ENCODE measurements at places on chromosomes 5 and 9.

DNA sequence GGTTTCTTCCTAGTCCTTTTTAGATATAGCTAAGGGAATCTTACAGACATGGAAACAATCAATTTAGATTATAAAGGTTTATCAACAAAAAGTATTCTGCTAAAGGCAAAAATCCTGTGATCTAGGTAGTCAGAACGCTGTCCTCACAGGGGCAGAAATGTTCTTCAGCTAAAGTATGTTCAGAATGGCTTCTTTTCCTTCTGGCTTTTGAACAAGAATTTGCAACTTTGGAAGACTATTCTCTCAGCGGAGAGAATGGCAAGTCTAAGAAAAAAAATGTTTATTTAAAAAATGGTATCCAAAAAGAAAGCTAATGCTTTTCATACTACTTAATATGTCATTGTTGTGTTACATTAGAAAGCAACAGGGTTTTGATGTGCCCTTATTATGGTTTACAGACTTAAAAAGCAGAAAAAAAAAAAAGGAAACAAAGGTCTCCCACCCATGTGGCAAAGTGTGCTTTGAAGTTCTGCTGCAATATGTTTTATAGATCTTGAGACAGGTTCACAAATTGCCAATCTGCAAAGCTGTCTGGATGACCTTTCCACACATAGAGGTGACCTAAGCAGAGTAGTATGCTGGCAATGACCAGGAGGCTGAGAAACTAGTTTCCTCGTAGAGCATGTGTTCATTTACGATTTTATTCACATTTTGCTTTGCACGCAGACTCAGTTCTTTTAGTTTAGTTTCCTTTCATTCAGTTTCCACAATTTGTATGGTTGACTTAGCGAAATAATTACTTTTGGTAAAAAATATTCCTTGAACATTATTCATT lies 45.1 kb upstream of the PJA2 start:
- no peak for DNase-seq
- H3K4me1 ChIP-seq = peaks cover 4% of the 10 kb centered on the region
- H3K27ac ChIP-seq = no peak overlapping the region

GRCh38 chr5:9197881-9198260 lies 348.0 kb downstream of the SEMA5A start:
- no peaks in the 10 kb centered on the region for H3K27me3 ChIP-seq
- H3K4me3 ChIP-seq = no peak overlapping the region
- no peak for DNase-seq
- no peaks in the 10 kb centered on the region for H3K4me1 ChIP-seq
- no peaks in the 10 kb centered on the region for H3K36me3 ChIP-seq
- H3K27ac ChIP-seq = no peak overlapping the region

GRCh38 chr9:93009337-93010015 lies 49.0 kb upstream of the SUSD3 start:
- peaks cover 56% of the 10 kb centered on the region for H3K36me3 ChIP-seq
- peaks cover 2% of the 10 kb centered on the region for H3K4me1 ChIP-seq
- peak overlapping the region; percentile 54 for H3K27ac ChIP-seq
- H3K4me3 ChIP-seq = no peak overlapping the region

GRCh38 chr9:114072184-114073140 lies 5.6 kb downstream of the AMBP start:
- H3K36me3 ChIP-seq = no peaks in the 10 kb centered on the region
- peaks cover 5% of the 10 kb centered on the region for H3K27me3 ChIP-seq
- no peak overlapping the region for H3K27ac ChIP-seq
- no peaks in the 10 kb centered on the region for H3K4me1 ChIP-seq

DNA sequence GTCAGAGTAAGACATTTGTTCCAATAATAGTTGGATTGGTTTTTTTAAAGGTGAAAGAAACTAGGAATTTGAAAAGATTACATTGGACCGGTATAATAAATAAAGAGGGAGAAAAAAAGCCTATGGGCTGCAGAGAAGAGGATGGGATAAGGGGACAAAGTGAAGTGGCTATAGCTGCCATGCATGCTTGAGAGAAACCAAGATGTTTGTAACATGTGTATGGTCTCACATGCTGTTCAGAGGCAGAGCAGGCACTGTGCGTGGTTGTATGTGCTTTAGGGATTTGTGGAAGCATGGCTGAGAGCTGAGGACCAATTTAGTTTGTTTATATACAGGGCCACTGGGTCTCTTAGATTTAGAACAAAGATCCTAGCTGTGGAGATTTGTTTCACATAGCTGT lies 32.7 kb downstream of the LNPEP start:
- no peaks in the 10 kb centered on the region for H3K27me3 ChIP-seq
- H3K36me3 ChIP-seq = peaks cover 23% of the 10 kb centered on the region
- H3K4me3 ChIP-seq = no peak overlapping the region
- H3K27ac ChIP-seq = no peak overlapping the region

GRCh38 chr5:93577854-93578812 lies 2.9 kb downstream of the NR2F1-AS1 start:
- H3K4me1 ChIP-seq = peaks cover 8% of the 10 kb centered on the region
- DNase-seq = no peak
- peaks cover 65% of the 10 kb centered on the region for H3K27me3 ChIP-seq
- no peak overlapping the region for H3K4me3 ChIP-seq
- no peak overlapping the region for H3K27ac ChIP-seq

All from activated CD4-positive, alpha-beta T cell treated with anti-CD3 and anti-CD28 coated beads, Interleukin-2, amount 10 ng/mL, durations not matched to agents 24 days and 14 days (primary cell).